Endothelial cell (in vitro differentiated cells): ENCODE measurements at places on chromosomes 16 and 17.

- no peak overlapping the region for H3K4me3 ChIP-seq
- no peak for DNase-seq
- no peaks in the 10 kb centered on the region for H3K4me1 ChIP-seq
- H3K27ac ChIP-seq, result no peak overlapping the region
- H3K36me3 ChIP-seq, result peaks cover 2% of the 10 kb centered on the region
- H3K27me3 ChIP-seq, result no peaks in the 10 kb centered on the region
Observed at GRCh38 chr16:82016964-82017363, 5.7 kb upstream of the SDR42E1 start.

DNA sequence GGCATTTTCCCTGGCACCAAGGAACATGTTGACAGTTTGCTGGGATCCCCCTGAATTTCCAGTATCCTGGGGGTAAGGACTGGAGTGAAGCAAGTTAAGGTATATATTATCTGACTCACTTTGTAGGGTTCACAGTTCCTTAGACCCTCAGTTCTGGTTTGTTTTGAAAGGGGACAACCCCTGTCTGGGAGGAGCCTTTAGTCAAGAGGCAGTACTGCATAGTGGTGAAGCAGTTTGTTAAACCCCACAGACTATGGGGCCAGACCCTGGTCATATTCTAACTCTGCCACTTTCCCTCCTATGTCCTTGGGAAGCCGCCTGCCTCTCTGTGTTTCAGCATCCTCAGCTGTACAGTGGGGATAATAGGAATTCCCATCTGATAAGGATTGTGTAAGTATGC is 145.5 kb upstream of the ZFHX3 start:
- H3K27ac ChIP-seq, result no peak overlapping the region
- H3K36me3 ChIP-seq, result no peaks in the 10 kb centered on the region
- no peak for DNase-seq
- H3K27me3 ChIP-seq, result peaks cover 4% of the 10 kb centered on the region

GRCh38 chr17:37762666-37763065 is 17.8 kb upstream of the HNF1B start:
- H3K27me3 ChIP-seq, result no peaks in the 10 kb centered on the region
- no peaks in the 10 kb centered on the region for H3K36me3 ChIP-seq
- no peaks in the 10 kb centered on the region for H3K4me1 ChIP-seq

DNA sequence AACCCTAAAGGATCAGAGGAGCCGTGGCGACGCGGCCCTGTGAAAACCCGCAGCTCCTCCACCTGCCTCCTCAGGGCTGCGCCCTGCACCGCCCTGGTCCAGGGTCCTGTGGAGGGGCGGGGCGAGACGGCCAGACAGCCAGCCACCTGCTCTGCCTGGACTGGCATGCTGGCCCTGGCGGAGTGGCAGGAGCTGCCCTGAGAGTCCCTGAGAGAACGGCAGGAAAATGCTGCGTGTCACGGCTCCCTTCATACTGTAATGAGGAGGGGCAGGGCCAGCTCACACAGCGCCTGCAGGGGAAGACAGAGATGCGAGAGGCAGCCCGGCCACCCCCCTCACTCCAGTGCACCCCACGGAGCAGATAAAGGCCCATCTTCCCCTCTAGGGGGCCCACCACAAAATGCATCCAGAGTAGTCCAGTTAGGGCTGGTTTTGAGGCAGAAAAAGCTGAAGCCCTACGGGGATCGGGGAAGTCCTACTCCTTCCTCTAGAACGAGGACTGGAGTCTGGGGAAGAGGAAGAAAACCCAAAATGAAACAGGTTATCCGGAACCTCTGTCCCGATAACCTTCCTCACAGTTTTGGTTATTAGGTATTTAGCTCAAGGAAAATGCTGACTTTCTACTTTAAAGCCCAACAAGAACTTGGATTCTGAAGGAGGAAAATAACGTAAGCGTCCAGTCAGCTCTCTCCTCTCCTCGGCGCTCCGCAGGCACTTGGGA is 97.6 kb upstream of the DNAH17 start:
- no peak overlapping the region for H3K4me3 ChIP-seq
- peaks cover 42% of the 10 kb centered on the region for H3K36me3 ChIP-seq
- H3K27me3 ChIP-seq, result peaks cover 11% of the 10 kb centered on the region
- no peak overlapping the region for H3K27ac ChIP-seq

DNA sequence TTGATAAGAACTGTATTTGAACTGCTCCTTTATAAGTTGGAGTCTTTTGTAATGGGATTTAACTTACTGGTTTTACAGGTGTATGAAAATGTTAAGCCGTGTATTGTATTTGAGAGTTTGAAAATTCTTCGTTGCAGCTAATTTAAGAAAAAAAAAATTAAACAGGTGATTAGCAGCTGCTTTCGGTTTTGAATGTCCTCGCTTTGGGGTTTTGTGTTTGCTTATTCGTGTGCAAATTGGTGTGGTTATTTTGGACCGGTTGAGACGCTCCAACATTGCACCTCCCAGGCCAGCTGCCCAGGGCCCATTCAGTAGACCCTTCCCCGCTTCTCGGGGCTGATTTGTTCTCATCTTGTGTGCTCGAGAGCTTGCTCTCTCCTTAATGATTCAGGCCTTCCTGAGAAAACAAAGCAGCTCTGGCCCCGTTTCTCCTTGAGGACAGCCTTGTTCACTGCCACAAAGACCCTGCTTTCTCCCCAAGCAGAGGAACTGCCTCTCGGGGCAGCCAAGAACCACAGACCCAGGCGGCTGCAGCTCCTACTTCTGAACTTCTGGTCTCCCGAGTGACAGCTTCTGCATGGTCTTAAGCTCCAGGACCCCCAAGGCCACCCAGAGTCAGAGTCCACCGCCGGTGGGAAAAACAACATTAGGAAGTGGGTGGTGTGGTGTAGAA is 100.5 kb downstream of the MSI2 start:
- H3K27me3 ChIP-seq, result peaks cover 1% of the 10 kb centered on the region
- no peaks in the 10 kb centered on the region for H3K36me3 ChIP-seq
- DNase-seq, result no peak
- H3K27ac ChIP-seq, result no peak overlapping the region

GRCh38 chr16:86320237-86320595 is 190.1 kb upstream of the FOXF1 start:
- no peaks in the 10 kb centered on the region for H3K27me3 ChIP-seq
- no peaks in the 10 kb centered on the region for H3K4me1 ChIP-seq
- H3K27ac ChIP-seq, result no peak overlapping the region

DNA sequence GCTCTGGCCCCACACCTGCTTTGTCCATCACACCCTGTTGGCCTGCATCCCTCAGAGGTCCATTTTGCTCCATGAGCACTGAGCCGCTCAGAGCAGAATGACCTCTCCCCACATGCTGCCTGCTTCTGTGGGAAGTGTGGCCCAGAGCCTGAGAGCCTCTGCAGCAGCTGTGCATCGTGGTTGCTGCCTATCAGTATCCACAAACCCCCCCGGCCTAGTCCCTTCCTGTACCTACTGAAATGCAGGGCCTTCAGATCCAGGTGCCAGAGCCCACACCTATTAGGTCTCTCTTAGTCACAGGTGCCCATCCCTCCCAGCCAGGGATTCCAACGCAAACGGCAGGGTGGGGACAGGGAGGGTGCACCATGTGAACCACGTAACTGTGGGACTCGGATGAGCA is 16.6 kb upstream of the TRPV3 start:
- no peak for DNase-seq
- H3K36me3 ChIP-seq, result peaks cover 3% of the 10 kb centered on the region
- H3K4me3 ChIP-seq, result no peak overlapping the region
- no peaks in the 10 kb centered on the region for H3K27me3 ChIP-seq

GRCh38 chr16:7534749-7535148 is 202.1 kb downstream of the RBFOX1 start:
- H3K4me1 ChIP-seq, result no peaks in the 10 kb centered on the region
- peaks cover 3% of the 10 kb centered on the region for H3K27me3 ChIP-seq
- H3K27ac ChIP-seq, result no peak overlapping the region
- no peak overlapping the region for H3K4me3 ChIP-seq
- H3K36me3 ChIP-seq, result no peaks in the 10 kb centered on the region

DNA sequence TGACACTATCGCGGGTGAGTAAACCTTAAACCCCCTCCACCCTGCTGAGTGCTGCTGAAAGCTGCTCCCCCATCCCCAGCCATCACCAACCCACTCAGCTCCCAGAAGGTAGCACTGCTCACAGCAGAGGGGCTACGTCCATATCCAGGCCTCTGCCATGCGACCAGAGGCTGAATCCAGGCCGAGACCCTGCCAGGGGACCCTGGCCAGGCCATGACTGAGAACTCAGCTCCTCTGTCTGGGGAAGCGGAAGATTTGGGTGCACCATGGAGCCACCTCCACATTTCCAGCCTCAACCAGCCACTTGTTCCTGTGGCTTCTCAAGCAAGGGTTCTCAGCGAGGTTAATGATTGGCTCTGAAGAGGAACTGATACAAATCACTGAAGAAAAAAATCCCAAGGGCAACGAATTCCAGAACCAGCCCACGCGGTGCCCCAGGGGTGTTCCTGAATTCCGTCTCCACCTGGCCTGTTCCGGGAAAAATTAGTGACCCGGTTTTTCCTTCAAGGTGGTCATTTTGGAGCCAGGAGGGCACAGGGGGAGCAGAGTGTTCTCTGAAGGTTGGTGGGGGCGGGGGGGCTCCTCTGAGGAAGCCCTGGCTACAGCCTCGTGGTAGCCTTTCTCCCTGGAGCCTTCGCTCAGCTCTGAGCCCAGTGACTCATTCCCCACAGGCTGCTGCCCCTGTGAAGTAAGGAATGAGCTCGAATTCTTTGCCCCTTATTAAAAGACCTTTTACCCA is 9.3 kb upstream of the SLC16A5 start:
- H3K27me3 ChIP-seq, result peaks cover 2% of the 10 kb centered on the region
- no peak overlapping the region for H3K27ac ChIP-seq
- no peak for DNase-seq
- no peak overlapping the region for H3K4me3 ChIP-seq
- no peaks in the 10 kb centered on the region for H3K36me3 ChIP-seq
